ENCODE measurements at places on chromosomes 11 and 22.

DNA sequence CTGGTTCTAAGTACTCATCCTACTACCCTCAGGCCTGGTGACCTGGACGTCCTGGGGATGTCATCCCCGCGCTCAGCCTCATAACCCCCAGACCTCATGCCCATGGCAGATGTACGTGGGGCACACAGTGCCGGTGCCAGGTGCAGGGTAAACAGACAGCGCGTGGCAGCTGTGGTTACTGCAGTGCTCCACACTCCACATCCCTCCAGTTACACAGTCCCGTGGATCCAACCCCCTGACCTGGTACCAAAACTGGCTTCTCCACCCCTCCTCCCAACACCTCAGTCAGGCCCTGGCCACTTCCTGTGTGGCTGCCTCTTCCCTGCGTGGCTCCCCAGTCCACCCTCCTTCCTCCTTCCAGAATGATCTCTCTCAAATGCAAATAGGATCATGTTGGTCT, 95.2 kb downstream of the DSCAML1 start:
- DNase-seq = no peak

GRCh38 chr22:47822422-47822821, 1060.0 kb downstream of the TBC1D22A start:
- DNase-seq = peak; percentile 29

DNA sequence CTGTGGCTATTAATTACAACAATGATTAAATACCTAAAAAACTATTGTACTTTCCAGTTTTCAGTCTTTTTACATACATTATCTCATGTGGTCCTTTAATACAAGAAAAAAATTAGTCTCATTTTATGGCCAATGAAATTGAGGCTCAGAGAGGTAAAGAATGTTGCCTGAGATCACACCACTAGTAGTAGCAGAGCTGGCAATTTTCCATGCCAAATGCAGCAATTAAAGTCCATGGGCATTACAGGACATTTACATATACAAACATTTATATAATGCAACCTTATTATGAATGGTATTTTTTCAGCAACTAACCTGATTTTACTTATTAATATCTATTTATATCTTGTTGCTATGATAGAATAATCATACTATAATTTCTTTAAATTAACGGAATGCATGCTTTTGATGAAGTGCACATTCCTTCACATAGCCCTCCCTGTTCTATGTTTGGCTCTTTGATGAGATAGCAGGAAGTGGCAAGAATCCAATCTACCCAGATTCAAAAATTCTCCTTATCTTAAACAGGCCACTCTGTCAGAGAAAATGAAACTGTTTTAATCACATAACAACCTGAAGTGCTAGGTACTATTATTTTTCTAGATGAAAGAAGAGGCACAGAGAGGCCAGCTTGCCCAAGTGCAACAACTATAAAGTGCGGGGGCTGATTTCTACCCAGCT, 120.9 kb upstream of the LDLRAD3 start:
- DNase-seq = no peak

DNA sequence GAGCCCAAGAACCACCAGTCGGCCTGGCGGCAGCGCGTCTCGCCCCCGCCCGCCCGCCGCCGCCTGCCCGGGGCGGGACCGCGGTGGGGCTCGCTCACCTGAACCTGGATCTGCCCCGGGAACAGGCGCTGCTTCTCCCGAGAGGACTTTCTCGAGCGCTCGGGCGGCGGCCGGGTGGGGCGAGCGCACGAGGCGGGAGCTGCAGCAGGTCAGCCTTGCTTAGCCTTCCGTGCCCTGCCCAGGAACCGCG, 133 bp downstream of the MYH9 start:
- DNase-seq = no peak

DNA sequence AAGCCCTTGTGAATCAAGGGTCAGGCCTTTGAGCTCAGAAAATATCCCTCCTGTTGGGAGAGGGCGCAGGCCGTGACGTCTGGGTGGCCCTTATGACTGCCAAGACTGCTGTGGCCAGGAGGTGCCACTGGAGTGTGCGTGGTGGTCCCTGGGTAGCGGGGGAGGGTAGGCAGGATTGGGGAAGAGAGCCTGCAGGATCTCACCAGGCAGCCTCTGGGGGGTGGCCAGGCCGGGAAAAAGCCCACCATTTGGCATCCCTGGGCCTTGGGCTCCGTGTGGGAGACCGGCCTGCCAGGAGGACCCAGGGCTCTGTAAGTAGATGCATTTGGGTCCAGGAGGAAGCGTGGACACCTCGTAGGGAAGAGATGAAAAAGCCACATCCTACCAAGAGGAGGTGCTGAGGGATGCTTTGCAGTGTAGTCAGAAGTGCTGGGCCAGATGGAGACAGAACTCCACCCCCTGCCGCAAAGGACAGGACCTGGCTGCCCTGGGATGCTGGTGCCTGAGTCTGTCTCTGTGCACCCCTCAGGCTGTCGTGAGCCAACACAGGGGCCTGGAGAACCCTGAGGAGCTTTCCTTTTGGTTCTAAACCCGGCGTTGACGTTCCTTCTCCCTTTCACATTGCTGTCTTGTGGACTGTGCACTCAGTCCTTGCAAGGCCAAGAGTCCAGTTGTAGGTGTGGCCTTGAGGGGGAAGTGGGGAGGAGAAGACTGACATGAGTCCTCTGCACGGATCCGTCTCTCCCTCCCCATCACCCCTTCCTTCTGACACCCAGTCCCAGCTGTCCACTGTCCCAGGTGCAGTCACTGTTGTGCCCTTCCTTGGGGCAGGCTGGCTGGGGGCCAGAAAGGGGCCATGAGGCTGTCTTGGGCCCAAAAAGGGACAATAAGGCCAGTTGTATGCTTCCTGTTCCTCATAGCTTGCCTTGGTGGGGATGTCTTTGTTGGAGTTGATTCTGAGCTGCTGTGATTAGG, 12.7 kb upstream of the MIEF1 start:
- DNase-seq = no peak

DNA sequence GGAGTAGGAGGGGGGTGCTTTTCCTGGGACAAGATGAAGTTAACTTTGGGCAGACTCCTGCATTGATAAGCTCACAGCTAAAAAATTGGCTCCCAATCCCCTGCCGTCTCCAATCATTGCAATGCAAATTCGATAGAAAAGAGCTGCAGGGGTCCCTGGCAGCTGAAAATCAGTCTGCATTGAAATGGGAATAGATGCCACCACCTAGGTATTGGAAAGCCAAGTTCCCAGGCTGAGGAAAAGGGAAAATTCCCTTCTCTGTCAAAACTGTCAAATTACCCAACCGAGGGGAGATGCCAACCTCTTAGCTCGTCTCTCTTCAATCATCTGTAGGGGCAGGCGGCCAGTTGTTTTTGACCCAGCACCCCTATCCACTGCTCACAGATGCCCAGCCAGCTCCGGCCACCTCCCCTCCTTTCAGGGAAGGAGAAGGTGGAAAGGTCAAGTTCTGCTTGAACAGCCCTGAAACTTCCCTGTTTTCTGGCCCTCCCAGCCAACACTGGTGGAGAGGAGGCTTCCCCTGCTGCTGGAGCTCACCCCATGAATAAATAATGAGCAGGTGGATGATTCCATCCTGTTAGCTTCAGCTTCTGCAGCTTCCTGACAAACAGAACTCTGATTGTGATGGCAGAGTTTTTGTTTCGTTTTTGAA, 916.3 kb downstream of the TBC1D22A start:
- DNase-seq = peak; percentile 24

DNA sequence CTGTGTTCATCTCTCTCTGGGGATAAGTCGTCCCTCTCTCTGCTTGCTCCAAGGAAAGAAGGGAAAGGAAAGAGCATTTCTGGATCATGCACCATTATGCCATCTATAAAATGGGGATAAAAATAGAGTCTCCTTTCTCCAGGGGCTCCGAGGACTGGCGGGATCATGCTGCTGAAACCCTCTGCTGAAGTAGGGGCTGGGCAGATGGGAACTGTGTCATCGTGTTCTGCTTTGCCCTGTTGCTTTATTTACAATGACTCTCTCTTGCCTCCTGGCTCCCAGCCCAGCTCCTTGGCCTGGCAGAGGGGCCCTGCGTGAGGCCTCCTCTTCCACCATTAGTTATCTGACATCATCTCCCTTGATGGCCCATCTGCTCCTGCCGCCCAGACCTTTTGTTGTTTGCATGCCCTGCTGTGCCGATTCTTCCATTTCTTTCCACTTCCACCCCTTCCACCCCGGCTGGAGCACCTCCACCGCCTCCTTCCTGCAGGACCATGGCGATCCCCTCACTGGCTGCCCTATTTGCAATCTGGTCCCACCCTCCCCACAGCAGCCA, 200.9 kb downstream of the MYO18B start:
- no peak for DNase-seq

DNA sequence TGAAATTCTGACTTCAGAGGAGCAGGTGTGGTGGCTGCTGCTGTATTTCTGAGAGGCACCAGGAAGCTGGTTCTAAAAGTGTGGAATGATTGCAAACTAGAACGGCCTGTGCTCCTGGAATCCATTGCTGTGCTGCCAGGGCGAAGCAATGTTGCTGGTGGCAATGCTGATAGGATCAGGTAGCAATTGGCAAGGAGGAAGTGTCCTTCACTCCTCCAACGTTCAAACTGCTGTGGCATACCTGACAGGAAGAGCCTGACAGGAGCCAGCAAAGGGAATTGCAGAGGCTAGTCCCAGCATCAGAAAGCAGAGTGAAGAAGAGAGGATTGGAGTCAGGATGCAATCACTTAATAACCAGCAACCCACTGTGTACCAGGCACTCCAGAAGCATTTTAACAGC, 118.2 kb downstream of the FAR1 start:
- no peak for DNase-seq

- DNase-seq = peak; percentile 31
Observed at GRCh38 chr22:47944941-47945340, 1182.5 kb downstream of the TBC1D22A start.

- peak; percentile 68 for DNase-seq
Observed at GRCh38 chr11:7077101-7077500, 11.7 kb upstream of the RBMXL2 start.

GRCh38 chr11:114367244-114367957, 32.9 kb downstream of the C11orf71 start:
- no peak for DNase-seq

- DNase-seq = no peak
Observed at GRCh38 chr11:131811383-131811782, 441.0 kb downstream of the NTM start.

DNA sequence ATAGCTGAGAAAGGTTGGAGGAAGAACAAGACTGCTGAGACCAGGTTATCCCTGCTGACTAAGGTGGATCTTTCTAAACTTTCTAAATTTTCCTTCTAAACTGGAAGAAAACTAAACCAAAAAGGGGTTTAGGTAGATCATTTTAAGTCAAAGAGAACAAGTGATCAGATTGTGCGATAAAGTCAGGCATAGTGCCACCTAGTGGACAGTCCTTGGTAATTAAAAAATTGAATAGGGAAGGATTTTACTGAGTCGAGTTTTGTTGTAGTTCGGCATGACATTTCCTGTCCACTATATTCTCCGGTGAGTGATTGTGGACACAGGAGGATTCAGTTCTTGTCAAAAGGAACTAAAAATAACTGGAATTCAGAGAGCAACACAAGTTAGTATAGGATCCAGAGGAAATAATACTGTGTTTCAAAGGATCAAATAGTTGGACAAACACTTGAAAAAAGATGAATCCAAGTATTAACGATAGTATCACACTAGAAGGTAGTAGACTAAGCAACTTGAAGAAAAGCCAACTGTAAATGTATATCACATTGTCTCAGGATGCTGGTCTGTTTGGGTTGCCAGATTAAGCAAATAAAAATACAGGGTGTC, 1236.4 kb downstream of the FAM181B start:
- no peak for DNase-seq

DNA sequence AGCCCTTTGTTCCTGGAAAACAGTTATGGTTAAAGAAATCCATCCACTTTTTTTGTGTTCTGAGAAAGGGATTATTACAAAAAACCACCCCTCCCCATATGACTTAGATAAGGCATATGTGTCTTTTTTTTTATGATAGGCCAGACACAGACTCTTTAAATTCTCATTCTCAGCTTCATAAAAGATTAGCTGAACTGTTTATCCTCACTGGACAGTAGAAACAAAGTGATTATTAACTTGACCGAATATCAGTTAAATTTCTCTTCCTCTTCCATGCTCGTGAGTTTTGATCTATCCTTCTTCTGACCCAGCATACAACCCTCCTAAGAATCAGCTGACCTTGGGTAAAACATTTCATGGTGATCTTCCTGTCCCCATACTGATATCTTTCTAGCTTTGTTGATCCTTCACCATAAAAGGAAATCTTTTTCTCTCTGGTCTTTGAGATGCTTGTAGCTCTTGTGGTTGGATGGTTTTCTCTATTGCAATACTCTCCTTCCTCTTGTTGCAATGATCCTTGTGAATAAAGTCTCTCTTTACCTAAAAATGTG, 26.2 kb downstream of the OR2AG2 start:
- no peak for DNase-seq

DNA sequence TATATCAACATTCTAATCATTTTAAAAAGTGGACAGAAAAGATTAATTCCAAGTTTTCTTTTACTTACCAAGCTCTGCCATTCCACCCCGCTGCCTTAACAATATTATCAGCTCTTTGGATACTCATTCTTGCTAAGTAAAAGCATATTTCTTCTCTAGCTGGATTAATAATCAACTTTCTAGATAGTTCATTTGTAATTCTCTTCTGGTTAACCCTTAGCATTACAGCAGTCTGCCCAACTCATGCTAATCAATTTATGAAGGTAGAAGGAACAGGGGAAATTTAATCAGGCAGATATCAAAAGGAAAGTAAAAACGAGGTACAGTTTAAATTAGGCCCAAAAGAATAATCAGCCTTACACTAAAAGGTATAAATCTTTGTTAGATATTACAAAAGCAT, 41.0 kb upstream of the SOX6 start:
- DNase-seq = no peak

- DNase-seq = no peak
Observed at GRCh38 chr22:35627267-35628041, 10.3 kb upstream of the MB start.

DNA sequence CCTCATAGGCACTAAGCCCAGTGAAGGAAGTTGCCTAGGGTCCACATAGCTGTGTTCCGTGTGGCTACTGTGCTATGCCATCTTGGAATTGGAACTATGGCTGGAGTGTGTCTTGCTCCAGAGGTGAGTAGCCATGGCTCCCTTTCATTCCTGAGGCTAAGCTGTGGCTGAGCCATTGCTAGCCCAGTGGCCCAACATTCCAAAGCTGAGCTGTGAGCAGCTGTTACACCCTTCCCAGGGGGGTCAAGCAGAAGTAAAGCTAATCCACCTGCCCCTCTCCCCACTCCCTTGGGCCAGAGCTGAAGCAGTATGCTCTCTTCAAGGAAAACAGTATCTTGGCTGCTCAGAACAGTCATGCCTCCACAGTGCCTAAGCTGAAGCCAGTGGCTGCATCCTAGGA, 51.1 kb downstream of the USP35 start:
- no peak for DNase-seq

DNA sequence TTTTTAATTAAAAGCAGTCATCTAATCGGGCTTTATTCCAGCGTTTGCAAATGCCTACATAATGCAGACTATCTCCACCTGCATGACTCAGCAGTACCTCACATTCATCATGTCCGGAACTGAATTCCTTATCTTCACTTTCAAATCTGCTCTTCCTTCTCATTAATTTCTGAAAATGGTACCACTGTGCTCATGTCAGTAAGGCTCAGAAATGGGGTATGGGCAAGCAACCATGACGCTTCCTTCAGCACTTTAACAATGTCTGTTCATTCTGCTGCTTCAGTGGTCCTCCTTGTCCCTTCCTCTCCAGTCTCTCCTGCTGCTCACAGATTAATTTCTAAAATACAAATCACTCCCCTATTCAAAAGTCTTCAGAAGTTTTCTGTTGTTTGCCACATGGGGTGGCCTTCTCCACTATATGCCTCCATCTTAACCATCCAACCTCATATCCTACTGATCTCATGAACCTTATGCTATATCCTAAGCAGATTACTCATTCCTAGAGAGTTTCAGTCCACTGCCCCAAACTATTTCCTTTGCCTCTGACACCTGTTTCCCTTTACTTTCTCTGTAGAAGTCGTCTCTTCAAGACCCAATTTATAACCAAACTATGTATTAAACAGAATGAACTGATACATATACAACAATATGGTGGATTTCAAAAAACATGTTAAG, 7.0 kb downstream of the GTF2H1 start:
- no peak for DNase-seq
